ENCODE measurements at places on chromosomes 4 and X.

DNA sequence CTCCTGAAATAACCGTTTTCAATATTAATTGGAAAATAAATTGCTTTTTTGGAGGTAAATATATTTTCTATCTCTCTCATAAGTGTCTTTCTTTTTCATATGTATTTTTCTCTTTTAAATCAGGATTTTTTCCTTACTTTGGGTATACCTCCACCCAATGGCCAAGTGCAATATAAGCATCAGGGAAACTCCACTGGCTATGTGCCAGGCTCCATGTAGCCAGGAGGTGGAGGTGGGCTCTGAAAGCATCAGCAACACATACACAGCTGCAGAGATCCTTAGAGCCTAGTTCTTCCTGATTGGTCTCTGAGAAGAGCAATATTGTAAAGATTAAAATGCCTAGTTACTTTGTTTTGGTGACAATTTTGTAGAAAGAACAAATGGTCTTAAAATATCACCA, 3.4 kb downstream of the GABRA2 start:
- DNase-seq: peak; percentile 77

DNA sequence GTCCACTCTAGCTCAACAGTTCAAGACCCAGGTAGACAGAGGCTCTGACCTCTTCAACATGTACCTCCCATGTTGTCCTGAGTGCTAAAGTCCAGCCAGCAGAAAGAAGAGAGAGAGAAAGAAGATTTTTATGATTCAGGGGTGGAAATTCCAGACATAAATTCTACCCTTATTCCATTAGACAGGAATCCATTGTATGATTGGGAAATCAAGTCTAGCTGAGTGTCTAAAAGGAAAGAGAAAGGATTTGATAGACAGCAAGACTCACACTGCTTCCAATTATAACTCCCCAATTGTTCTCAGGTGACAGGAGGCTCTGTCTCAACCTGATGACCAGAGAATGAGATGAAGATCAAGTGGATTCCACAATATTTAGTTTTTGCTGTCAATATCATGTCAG, 27.9 kb upstream of the PGM2 start:
- DNase-seq: no peak

DNA sequence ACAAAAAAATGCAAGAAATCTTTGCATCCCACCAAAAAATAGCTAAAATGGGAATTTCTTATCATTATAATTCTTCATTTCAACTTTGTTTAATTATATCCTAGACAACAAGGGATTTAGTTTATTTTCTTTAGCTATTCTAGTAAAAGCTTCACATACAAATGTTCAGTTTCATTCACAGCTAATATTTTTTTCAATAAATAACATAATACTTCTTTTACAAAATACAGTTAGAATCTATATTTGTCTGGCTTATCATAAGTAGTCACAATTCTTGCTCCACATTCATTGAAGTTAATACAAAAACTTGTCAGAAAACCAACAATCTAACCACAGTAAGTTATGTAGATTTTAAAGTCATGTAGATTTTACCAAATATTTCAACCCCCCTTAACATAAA, 414.4 kb downstream of the FAT4 start:
- no peak for DNase-seq

DNA sequence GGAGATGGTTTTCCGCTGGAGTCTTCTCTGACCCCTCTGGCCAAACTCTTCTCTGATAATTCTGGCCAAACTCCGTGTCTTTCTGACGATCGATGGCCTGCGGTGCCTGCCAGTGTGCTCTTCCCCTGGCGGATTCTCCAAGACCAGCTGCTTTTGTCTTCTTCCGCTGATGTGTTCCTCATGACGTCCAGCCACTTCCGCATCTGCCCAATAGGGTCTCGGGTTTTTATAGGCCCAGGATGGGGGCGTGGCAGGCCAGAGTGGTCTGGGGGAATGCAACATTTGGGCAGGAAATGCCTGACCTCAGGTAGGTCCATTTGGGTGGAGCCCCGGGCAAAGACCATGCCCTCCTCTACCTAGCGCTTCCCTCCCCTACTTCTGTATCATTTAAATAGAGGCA, 1542.1 kb downstream of the STIM2 start:
- DNase-seq: peak; percentile 38

DNA sequence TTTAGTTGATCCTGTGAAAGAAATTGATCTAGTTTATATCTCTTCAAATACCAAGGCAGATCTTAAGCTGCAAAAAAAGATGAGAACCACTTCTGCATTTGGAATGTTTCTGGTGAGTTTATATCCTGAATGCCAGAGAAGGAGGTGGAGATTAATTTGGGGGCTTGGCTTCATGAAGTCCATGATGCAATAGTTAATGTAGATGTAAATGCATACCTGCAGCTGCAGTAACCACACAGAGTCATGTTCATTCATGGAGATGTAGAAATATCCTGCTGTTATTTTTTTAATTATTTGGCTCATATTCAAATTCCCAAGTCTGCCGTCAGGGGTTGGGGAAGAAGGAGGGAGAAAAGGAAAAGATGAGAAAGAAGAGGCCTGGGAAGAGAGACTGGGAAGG, at the start of gene SULT1E1:
TSS of gene SULT1E1 (minus strand) at position 94 of the 400 bp plus-strand sequence. CDS start 2,501 bp downstream, outside the sequence.
- DNase-seq: no peak

GRCh38 chrX:1391707-1392375, at the start of gene SLC25A6:
TSS of gene SLC25A6 (minus strand) at chrX:1392113. CDS start at chrX:1392009, 104 bp downstream.
- peak; percentile 99 for DNase-seq

DNA sequence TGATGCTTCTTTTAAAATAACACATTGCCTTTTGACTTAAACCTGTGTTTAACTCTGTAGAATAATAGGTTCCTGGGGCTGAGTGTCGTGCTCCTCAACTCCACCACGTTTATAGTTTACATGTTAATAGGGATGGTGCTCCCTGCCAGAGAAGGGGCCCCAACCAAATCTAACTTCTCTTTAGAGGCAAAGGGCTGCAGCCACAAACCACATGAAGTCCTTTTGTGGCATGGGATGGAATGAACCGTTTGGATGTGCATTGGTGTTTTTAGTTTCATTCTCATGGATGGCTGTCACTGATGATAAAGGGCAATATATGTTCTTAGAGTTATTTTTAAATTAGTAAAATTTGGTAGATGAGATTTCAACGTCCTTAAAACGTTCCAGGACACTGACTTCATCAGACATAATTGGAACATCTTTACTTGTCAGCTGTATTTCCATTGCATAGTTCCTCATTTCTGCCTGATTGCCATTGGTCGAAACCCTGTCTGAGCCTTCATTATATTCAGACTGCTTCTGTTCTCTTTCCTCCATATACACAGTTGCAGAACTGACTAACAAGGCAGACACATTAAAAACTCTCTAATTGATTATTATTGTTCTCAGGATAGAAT, 60.4 kb upstream of the HPF1 start:
- no peak for DNase-seq
